ENCODE measurements at places on chromosomes 16 and 17. TPM values are rescaled to one million over a fixed set of nuclear protein-coding genes. Genes with fewer than 3 reads are reported as not detected.

IL17C gene
- 0.68 TPM for total RNA-seq

HAP1 gene
- 0.14 TPM for total RNA-seq

CDH5 gene
- total RNA-seq = not detected

TBC1D3C gene
- total RNA-seq = 5.2 TPM

FBXO39 gene
- 0.69 TPM for total RNA-seq

Measured in activated naive CD8-positive, alpha-beta T cell treated with anti-CD3 and anti-CD28 coated beads, Interleukin-2, amount 10 ng/mL, durations not matched to agents 7 days and 5 days (primary cell).